ENCODE measurements at places on chromosomes 4 and X.

- DNase-seq: no peak
Measured at GRCh38 chrX:28697732-28698131, 110.5 kb downstream of the IL1RAPL1 start.

GRCh38 chr4:76055016-76055415 is 19.1 kb upstream of the CXCL11 start:
- DNase-seq: no peak

DNA sequence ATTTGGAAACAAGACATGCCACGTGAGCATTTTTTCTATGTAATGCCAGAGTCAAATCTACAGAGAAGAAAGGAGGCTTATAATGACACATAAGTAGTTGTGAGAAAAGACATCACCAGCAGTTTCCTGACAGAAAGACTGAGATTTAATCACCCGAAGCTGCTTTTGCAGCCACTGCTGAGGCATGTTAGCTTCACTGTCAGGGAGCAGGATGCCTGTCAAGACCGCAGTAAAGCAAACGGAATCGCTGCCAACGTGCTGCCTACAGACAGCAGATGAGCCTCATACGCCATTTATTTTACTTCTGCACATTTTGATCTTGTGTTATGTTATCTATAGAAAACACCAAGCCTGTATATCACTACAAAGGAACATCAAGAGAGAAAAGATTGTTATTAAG is 68.7 kb upstream of the NDST3 start:
- DNase-seq: no peak

DNA sequence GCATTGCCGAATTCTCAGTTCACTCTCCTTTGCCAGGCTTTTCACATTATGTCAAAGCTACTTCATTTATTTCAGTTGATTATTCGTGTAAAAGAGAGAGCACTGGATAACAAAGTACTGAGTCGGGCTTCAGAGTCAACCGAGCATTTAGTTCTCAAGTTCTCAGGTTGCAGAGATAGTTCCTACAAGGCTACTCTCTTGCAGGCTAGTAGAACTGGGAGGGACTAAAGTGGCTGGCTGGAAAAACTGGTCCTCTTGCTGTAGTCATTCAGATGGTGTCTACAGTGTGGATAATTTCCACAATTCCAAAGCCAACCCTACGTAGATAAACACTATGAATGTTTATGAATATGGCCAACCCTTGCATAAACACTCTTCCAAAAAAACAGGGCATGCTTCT is 4.6 kb upstream of the CCNG2 start:
- DNase-seq: no peak

GRCh38 chr4:138645289-138645688 is 370.3 kb upstream of the NOCT start:
- DNase-seq: no peak

DNA sequence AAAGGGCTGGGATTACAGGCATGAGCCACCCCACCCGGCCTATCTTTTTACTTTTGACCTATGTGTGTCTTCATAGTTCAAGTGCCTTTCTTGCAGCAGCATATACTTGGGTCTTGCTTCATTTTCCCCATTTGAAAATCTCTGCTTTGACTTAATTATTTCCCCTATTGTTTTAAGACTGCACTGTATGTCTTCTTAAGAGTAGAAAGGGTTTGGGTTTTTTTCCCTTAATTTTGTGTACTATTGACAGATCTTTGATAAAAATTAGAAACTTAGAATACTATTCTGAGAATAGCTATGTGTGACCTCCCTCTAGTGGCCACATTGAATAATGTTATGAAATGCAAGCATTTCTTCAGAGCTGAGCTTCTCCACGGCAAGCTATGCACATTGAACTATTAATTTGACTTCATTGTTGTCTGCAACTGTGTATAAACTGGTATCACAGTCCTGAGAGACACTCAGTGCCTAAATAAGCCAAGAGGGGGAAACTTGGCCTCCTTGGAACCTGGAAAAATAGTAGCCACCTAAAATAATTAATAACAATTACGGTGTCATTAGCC is 8.7 kb upstream of the SLC25A4 start:
- DNase-seq: peak; percentile 57

GRCh38 chr4:66216252-66216651 is 546.0 kb upstream of the EPHA5 start:
- DNase-seq: no peak

- DNase-seq: no peak
Measured at GRCh38 chr4:93346840-93347239, 481.7 kb upstream of the ATOH1 start.

DNA sequence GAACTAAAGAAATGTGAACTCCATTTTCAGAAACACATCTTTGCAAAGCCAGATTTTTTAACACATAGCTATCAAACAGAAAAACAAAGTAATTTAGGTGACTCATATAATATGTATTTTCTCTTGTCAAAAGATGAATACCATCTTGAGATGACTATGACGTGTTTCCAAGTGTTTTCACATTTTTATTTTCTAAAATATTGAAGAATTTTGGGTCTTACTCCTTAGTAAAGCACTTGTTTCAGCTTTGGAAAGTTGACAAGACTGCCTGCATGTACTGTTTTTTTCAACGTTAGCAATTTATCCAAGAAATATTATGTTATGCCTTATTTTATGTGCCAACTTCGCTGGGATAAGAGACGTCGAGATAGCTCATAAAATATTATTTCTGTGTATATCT is 733.9 kb upstream of the EPHA5 start:
- no peak for DNase-seq

DNA sequence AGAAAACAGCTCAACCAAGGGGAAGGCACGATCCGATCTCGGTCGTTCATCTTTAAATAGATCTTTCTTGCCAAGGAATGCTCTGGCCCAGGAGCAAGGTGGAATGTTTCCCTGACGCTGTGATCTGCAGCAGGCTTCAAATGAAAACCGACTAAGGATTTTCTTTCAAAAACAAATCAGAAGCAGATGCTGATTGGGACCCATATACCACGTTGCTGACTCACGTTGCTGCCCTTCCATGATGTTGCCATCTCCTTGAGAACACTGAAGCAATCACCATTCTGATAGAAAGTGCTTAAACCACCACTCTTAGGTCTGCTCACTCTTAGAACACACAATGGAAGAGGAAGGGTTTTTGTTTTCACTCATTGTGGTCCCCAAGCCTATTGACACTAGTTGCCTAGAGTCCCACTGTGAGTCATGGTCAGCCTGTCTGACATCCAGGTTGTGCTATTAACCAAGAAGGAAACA is 26.1 kb downstream of the LAMTOR3 start:
- no peak for DNase-seq

GRCh38 chr4:90007494-90008167 is 113.0 kb downstream of the MMRN1 start:
- DNase-seq: no peak

DNA sequence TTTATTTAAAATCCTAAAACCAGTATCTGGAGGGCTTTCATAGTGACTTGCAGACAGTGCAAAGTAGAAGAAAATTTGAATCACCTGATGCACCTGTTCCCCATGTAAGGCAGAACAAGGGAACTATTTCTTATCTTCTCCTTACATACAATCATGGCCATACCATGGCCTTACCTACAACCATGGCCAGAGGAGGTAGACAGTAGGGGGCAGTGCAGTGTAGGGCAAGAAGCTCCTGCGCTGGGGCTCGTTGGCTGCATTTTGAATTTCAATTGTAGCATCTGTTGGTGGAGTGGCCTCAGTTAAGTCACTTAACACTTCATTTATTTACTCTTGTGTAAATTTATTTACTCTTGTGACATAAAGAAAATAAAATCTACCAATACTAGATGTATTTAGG is 33.0 kb downstream of the GALNTL6 start:
- no peak for DNase-seq

- no peak for DNase-seq
Measured at GRCh38 chrX:15645266-15645665, 19.3 kb downstream of the CLTRN start.

DNA sequence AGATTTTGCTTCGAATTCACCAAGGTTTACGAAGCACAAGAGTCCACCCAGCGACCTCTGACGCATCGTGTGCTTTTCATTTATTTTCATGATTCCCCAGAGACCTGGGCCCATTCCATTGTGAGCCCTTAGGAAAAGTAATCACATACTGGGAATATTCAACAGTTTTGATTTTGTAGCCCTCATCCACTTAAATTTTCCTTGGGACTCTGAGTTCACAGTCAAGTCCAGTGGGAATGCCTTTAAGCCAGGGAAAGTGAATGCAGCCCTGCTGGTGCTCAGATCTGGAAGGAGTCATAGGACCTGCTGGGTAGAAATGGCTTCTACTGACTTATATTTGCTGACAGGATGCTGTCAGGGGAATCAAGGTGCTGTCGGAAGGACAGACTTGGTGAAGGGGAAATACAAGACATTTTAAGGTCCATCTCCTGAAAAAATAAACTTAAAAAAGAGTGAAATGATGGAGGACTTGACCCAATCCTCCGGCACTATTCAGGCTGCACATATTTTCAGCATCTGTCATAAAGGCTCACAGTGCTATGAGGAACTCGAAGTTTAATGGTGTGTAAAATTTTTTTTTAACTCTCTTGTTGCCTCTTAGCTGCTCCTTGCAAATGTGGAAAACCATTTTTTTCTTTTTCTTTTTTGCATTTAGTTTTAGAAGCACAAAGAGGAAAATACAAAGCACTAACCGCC is 204.9 kb downstream of the MID1 start:
- DNase-seq: no peak

- no peak for DNase-seq
Measured at GRCh38 chr4:175413561-175413960, 398.5 kb downstream of the GPM6A start.

- no peak for DNase-seq
Measured at GRCh38 chrX:119401569-119401968, 2.4 kb downstream of the SLC25A43 start.

DNA sequence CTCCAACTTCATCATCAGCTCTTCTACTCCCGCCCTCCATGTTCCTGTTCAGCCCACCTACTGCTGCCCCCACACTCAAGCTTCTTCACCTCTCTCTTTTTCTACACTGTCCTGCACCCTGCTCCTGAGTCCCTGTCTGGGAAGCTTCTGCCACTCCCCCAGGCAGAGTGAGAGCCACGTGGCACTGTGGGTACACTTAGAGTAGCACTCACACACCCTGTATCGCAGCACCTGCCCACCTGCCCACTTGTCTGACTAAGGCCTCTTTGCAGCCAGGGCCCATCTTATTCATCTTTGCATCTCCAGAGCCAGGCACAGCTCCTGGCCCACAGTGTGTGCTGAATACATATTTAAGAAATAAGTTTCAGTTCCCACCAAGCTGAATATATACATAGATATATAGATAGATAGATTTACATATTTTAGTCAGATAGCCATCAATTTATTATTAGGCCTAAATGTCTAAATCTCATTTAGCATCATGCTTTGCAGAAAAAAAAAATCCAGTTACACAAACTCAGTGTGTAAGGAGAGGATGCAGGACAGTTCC is 24.9 kb downstream of the CCDC149 start:
- DNase-seq: no peak

GRCh38 chr4:1315836-1316536 is 26.3 kb downstream of the MAEA start:
- DNase-seq: no peak

DNA sequence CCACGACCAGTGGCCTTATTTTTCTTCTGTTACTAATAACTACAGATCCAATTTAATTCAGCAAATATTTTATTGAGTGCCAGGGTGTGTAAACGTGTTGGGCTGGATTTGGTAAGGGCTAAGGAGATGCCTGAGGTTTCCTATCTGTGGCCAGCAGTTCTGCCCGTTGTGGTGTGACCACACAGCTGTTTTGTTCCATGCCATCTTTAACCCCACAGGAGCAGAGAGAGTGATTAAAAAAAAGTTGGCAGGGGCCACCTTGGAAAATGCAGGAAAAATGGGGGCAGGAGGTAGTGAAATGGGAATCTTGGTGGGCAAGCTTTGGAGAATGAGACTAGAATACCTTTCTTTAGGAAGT is 1.1 kb downstream of the PLAC8 start:
- no peak for DNase-seq

DNA sequence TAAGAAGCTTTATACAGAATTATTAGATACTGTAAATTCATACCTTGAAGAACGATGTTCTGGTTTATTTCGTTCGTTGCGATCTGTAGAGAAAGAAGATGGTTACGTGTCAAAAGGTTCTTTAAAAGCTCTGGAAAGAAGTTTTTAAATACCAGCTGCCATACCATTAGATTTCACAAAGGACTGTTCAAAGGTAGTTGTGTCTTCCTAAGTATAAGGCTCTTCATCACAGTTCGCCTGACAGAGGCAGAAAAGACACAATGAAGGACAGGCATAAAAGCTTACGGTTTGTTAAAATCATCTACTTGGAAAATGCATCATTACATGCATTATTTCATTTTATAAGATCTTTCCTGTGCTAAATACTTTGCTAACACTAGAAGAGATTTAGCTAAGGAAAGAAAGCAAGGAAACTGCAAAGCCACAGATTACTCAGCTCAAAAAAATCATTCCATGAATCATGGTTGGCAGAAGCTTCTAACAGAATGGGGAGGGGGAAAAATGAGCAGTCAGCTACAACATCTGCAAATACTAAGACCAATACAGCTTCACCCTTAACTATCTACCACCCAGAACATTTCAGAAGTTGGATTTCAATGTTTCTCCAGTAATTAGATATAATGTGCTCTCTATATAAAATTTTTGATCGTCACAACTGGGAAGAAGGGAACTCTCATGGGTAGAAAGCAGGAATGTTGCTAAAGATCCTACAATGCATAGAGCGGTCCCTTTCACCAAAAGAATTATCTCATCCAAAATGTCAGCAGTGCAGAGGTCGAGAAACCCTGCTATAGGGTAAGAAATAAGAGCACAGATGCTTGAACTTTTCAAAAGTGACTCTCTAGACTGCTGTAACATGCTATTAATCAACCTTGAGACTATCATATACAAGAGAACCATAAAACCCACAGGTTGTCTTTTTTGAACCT is 50.7 kb upstream of the PRSS48 start:
- DNase-seq: no peak

Data from CD4-positive, alpha-beta T cell treated with Interleukin-4 for 4 hours (primary cell).